ENCODE measurements at places on chromosomes 7 and 10. TPM values are rescaled to one million over a fixed set of nuclear protein-coding genes. Genes with fewer than 3 reads are reported as not detected.

GRCh38 chr10:111098679-111099437, 22.0 kb downstream of the ADRA2A start:
- no peak for DNase-seq

DNA sequence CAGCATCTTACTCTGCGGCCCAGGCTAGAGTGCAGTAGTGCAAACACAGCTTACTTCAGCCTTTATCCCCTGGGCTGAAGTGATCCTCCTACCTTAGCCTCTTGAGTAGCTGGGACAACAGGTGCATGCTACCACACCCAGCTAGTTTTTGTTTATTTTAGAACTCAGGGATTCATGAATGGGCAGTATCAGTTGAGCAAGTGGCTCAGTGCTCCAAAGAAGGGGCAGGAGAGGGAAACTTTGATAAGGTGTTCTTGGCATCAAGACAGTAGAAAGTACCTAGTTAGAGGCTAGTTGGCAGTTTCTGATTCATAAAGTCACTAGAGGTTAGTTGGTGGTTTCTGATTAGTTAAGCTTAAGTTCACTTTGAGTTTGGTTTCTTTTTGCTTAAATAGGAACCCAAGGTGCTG, 18.4 kb downstream of the TRIM24 start:
- DNase-seq, result no peak

DNA sequence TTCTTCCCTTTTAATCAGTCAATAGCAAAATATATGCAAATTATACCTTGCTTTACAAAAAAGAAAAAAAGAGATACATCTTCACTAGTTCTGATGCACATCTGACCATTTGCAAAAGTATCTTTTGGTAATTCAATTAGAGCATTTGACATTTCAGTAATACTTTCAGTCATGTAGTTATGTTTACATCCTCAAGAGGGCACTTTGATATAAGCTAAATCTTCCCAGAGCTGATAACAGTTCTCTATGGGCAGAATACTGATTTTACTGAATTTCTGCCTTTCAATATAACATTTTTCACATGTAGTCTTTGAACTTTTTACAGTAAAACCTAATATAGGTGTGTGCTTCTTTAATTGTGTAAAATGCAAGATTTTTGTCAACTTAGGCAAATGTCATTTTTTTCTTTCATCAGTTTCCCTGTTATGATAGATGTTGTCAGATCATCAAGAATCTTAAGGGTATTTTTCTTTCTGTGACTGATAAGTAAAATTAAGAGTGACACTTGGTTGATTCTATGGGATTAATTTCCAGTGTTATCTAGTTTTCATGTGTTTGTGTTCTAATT, 703.5 kb upstream of the SEMA3D start:
- no peak for DNase-seq

MYL10 gene
- total RNA-seq, result not detected

DNA sequence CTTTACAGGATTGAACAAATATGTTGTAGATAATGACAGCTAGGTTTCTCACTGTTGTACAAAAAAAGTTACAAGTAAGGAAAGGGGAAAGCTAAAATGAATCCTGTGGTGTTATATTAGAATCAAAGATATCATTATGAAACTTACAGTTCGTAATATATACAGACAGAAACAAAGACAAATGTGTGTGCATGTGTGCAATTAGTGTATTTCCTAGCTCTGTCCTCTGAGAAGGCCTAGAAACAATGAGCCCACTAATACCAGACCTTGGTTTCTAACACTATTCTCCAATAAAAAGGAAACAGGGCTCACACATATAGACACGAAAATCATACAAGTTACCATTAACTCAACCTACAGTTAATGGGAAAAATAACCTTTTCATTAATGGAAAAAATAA, 8.0 kb downstream of the KDM7A start:
- no peak for DNase-seq

DNA sequence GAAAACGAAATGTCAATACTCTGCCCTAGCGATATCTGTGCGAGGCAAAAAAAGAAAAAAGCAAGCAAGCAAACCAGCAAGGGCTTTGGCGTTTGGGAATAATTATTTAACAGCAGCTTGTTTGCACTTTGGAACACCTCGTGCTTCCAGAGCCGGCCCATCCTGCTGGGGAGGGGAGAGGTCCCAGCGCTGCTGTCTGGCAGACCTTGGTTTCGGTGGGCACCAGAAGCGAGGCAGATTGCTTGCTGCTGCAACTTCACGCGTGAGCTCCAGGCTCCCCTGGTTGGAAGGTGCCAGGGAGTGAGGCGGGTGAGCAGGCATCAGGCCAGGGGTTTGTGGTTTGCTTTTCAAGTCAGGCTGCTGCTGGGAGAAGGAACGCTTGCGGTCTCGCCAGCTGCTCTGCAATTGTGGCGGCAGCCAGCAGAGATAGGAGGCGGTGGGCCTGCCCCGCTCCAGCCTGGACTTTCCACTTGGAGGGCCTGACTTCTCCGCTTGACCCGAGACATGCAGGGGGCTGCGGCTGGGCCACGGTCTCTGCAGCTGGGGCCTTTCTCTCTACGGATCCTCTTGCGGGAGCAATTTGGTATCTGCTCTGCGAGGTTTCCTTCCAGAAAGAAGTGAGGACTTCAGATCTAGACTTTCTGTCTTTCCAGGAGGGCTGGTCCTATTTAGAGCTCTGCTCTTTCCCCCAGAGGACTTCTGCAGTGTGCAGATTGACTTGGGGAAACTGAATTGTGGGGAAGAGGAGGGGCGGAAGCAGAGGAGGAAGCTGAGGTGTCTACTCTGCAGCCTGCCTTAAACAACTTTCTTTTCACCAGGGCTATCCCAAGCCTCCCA, 131.4 kb downstream of the PRPF18 start:
- DNase-seq, result peak; percentile 73

DNA sequence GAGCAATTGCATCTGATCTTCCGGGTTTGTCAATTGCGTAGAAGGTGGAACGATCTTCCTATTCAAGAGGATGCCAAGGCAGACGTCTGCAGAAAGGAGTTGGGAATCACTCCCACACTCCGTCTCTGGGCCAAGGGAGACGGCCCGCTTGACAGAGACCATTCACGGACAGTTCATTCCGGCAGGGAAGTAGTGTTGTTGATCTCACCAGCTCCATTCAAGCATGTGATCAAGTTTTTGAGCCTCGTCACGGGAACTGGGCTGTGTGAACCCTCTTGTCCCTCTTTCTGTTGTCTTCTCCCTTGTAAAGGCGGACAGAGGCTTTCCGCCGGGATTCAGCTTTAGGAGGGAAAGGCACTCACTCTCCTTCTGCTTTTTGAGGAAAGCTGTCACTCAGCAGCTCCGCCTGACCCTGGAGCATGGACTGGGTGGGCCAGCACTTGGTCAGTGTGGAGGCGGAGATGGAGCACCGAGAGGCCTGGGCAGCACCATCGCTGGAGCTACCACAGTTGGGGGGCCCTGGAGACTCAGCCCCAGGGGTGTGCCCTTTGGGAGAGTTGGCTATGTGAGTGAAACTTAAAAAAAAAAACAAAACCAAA, 44.9 kb downstream of the SPDYE5 start:
- DNase-seq, result peak; percentile 6

All from ovary (tissue), 10 donors.